ENCODE measurements at places on chromosomes 5 and 9. TPM values are rescaled to one million over a fixed set of nuclear protein-coding genes. Genes with fewer than 3 reads are reported as not detected.

PTGER4 gene
- 22.8 TPM for total RNA-seq

DNA sequence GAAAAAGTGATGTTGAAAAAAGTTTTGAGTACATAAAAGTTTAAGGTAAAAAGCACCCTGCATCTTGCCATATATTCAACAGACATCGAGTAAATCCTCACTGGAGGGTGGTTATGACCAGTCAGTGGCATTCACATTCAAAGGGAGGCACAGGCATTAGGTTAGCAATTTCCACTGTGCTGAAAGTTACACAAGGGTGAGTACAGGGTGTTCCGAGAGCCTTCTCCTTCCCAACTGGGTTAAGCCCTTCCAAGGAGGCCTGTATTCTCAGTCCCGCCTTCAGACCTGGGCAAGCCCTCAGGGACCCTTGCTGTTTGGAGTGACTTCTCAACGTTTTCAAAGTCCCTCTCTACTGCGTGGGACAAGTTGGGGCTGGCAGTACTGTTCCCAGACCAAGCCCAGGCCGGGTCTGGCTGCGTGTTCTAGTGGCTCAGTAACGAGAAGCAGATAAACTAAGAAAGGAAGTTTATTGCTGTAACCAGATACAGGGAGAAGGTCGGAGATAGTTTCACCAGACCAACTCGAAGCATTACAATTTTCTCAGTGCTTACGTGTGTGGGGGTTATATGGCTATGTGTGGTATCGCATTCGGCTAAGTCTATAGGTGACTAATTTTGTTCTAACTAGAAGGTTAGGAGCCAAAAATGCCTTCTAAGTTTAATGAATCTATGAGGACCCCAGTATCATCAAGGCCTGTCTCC lies 13.0 kb upstream of the SETX start:
- H3K36me3 ChIP-seq = no peaks in the 10 kb centered on the region
- H3K4me1 ChIP-seq = no peaks in the 10 kb centered on the region
- no peak for DNase-seq
- H3K27me3 ChIP-seq = no peaks in the 10 kb centered on the region
- H3K4me3 ChIP-seq = no peak overlapping the region

DNA sequence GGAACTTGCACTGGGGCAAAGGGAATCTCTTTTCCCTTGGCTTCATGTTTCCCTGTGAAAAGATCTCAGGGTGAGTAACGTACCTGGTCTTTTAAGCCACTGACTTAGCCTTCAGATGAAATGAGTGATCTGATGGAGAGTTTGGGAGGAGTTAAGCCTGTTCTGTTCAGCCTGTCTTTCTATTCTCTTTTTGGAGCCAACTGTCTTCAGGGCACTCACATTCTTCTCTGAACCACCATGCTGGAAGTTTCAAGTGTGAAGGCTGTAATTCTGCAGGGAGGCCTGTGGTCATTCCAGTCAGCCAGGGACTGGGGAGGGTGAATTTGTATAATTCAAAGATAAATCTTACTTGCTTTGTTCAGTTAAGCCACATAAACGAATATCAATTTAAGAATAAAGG lies 722.2 kb upstream of the SEMA6A start:
- no peak for DNase-seq
- H3K27ac ChIP-seq = no peak overlapping the region
- no peaks in the 10 kb centered on the region for H3K4me1 ChIP-seq
- no peaks in the 10 kb centered on the region for H3K27me3 ChIP-seq

MEF2C gene
- total RNA-seq = 12.8 TPM

DNA sequence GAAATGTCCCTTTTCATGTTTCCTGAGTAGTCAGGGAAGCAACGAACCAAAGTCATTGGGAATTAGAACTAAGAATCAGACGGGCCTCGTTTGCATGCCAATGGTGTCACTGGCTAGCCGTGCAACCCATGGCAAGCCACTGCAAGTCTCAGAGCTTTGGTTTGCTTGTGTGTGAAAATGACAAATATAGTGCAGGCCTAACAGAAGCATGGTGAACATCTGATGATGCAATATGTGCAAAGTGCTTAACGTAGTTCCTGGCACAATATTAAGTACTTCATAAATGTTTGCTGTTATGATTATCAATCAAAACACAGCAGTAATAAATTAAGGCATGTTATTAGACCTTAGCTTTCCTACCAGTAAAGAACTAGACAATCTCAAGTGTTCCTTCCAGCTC lies 118.0 kb upstream of the TRIM32 start:
- no peak for DNase-seq
- H3K27ac ChIP-seq = no peak overlapping the region
- no peaks in the 10 kb centered on the region for H3K36me3 ChIP-seq

DNA sequence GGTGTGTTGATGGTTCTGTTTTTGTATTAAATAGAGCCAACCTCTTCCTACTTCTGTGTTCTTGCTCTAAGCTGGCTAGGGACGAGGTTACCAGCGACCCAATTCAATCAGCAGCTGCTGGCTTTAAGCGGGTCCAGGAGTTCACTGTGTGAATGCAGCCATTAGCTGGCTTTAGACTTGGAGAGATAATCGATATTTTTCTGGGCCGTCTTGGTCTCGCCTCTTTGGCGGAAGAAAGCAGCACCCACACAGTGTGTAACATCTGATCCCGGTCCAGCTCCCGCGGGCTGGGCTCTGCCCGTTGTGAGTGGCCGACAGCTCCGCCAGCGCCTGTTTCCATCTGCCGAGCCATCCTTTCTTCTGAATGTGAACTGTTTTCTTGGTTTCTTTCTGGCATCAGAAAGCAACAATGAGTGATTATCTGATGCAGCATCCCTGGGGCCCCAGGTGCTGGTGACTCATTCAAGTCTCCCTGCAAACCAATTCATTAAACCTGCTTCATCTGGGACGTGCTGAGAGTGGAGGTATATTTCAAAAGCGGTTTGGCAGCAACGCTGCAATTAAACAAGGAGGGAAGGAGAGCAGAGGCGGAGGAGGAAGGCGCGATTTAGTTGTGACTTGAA lies 90.8 kb upstream of the IRX4 start:
- no peaks in the 10 kb centered on the region for H3K27me3 ChIP-seq
- H3K36me3 ChIP-seq = no peaks in the 10 kb centered on the region
- H3K4me3 ChIP-seq = no peak overlapping the region
- no peak overlapping the region for H3K27ac ChIP-seq

TRIO gene
- 26.9 TPM for total RNA-seq

SLC28A3 gene
- 1.3 TPM for total RNA-seq

DNA sequence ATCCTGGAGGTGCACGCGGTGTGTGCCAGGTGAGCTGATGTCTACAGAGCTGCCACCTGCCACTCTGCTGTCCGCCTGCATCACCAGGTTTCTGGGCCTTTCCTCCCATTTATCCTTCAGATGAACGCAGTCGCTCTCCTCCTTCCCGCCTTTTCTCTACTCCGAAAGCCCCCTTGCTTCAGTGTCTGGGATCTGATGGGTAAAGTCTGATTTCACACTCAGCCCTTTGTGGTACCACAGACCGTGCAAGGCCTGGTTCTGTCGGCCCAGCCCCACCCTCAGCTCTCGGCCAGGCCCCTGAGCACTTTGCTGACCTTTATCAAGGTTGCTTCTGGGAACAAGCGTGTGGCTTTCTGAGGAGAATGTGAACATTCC lies 32.5 kb downstream of the GLT6D1 start:
- H3K27ac ChIP-seq = no peak overlapping the region
- no peaks in the 10 kb centered on the region for H3K36me3 ChIP-seq
- DNase-seq = no peak
- H3K27me3 ChIP-seq = no peaks in the 10 kb centered on the region
- no peaks in the 10 kb centered on the region for H3K4me1 ChIP-seq
- H3K4me3 ChIP-seq = no peak overlapping the region

- no peak overlapping the region for H3K27ac ChIP-seq
- no peak overlapping the region for H3K4me3 ChIP-seq
Measured at GRCh38 chr5:113043491-113043931, 66.9 kb downstream of the DCP2 start.

GRIA1 gene
- total RNA-seq = 0.14 TPM

GRCh38 chr9:92133949-92134604 lies 18.9 kb upstream of the SPTLC1 start:
- H3K4me3 ChIP-seq = no peak overlapping the region
- peaks cover 2% of the 10 kb centered on the region for H3K4me1 ChIP-seq
- DNase-seq = no peak

DNA sequence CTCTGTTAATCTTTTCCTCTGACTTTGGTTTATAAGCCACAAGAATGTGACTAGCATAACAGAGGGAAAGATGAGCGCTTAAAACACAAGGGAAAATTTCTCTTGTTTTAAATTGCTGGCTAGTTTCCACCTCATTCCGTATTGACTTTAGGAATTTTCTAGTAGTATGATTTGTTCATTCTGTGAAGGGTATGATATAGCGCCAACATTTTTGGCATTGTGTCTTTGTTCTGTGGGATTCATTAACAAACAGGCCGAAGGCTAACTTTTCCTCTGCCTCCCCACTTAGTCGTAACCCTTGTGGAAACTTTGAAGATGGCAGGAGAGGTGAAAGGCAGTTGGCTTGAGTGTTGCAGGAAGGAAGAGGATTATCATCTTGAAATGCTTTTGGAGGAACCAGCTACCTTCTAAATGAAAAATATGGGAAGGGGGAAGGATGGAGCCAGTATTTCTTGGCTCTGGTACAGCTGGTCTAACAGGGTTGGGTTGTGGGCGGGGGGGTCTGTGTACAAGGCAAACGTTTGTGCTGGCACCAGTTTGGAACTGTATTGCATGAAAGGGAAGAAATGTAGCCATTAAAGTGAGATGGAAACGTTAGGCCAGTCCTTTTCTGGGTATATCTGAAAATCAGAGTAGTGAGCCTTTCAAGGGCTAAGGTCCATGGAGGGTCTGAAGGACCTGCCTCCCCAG lies 21.5 kb upstream of the DMRT2 start:
- H3K27me3 ChIP-seq = no peaks in the 10 kb centered on the region
- H3K27ac ChIP-seq = no peak overlapping the region
- no peaks in the 10 kb centered on the region for H3K36me3 ChIP-seq

CCL27 gene
- 4.4 TPM for total RNA-seq

SH3TC2 gene
- 0.24 TPM for total RNA-seq

DNA sequence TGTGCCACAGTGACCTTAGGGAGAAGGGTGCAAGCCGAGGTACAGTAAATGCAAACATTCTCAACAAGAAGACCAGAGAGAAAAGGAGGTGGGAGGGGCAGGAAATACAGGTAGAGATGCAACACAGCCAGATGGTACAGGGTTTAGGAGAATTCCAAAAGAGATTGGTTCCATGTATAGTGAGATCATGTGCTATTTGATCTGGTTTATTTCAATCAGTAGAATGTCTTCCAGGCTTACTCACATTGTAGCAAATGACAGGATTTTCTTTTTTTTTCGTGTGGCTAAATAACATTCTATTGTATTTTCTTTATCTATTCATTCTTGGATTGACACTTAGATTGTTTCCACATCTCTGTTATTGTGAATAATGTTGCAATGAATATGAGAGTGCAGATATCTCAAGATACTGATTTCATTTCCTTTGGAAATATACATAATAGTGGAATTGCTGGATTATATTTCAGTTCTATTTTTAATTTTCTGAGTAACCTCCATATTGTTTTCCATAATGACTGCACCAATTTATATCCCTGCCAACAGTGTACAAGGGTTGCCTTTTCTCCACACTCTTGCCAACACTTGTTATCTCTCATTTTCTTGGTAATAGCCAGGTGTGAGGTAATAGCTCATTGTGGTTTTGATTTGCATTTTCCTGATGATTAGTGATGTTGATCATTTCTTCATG lies 107.8 kb upstream of the GAS1 start:
- no peaks in the 10 kb centered on the region for H3K36me3 ChIP-seq
- DNase-seq = no peak
- no peak overlapping the region for H3K27ac ChIP-seq
- no peaks in the 10 kb centered on the region for H3K4me1 ChIP-seq
- H3K4me3 ChIP-seq = no peak overlapping the region
- no peaks in the 10 kb centered on the region for H3K27me3 ChIP-seq
